ENCODE measurements at places on chromosomes 2 and 18.
A peak's percentile ranks its signal among the peaks of the same experiment; 100 is the strongest.

- no peak for DNase-seq
Measured at GRCh38 chr18:12315911-12316310, 7.9 kb downstream of the TUBB6 start.

- peak; percentile 44 for DNase-seq
Measured at GRCh38 chr18:5600378-5601071, 56.7 kb upstream of the EPB41L3 start.

GRCh38 chr2:51888120-51888519 is 856.2 kb upstream of the NRXN1 start:
- no peak for DNase-seq

- DNase-seq: peak; percentile 1
Measured at GRCh38 chr2:145874466-145874865, 1354.5 kb upstream of the ZEB2 start.

- DNase-seq: no peak
Measured at GRCh38 chr2:65382776-65383357, 49.5 kb downstream of the SPRED2 start.

- no peak for DNase-seq
Measured at GRCh38 chr2:152762202-152762601, 43.8 kb downstream of the ARL6IP6 start.

- no peak for DNase-seq
Measured at GRCh38 chr2:62704654-62705006, 883 bp upstream of the EHBP1 start.

Data from foreskin melanocyte (primary cell).